ENCODE measurements at places on chromosomes 7 and 10.

DNA sequence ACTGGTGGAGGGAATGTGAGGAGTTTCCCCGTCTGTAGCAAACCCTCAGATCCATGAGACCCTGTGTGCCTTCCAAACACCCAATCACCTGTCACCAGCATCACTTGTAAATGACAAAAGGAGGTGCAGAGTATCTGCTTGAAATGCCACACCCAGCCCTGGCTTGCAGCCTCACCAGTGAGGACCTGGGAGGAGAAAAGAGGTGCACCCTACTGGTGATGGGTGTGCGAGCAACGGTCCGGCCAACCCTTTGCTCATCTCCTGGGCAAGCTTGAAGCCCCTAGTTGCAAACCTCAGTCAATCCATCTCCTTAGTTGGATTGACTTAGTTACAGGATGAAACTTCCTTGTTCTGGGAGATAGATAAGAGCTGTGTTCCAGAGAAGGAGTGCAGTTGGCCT is 62.4 kb upstream of the WAPL start:
- DNase-seq = no peak

GRCh38 chr10:83625831-83626360 is 513.4 kb upstream of the GHITM start:
- DNase-seq = no peak

DNA sequence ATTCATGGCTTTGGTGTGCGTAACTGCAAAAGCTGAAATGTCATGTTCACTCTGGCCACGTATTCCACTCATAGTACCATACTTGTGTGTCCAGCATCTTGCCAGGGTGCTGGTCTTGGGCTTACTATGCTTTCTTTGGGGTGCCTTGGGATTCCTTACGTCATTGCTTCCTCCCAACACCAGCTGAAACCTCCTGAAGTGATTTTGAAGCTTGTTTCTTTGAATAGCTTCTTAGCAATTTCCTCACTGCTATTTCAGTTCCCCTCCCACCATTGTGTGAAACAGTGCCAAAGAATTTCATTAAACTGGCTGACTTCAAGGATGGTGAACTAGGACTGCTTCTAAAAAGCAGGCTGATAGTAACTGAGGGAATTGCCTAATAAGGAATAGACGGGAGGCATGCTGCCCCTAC is 36.9 kb downstream of the ENTPD1 start:
- no peak for DNase-seq

GRCh38 chr10:27388761-27389399 is 115.2 kb upstream of the RAB18 start:
- no peak for DNase-seq

DNA sequence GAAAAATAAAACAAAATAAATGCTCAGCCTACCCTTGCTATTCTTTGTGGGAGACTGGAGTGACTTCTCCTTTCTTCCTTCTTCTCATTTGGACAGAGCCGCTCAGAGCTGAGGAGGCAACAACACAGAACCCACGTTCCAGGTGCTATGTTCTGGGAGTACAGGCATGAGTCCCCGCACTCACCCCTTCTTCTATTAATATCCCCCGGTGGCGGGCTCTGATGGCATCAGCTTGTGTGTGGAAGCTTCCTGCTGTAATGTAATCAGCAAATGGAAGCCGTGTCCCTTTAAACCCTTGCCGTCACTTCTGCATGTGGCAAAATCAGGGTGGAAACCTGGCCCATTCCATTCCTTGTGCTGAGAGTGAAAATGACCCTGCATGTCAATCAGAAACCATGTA is 116.9 kb upstream of the ADARB2 start:
- no peak for DNase-seq

GRCh38 chr7:7264306-7265040 is 82.1 kb downstream of the C1GALT1 start:
- DNase-seq = no peak

DNA sequence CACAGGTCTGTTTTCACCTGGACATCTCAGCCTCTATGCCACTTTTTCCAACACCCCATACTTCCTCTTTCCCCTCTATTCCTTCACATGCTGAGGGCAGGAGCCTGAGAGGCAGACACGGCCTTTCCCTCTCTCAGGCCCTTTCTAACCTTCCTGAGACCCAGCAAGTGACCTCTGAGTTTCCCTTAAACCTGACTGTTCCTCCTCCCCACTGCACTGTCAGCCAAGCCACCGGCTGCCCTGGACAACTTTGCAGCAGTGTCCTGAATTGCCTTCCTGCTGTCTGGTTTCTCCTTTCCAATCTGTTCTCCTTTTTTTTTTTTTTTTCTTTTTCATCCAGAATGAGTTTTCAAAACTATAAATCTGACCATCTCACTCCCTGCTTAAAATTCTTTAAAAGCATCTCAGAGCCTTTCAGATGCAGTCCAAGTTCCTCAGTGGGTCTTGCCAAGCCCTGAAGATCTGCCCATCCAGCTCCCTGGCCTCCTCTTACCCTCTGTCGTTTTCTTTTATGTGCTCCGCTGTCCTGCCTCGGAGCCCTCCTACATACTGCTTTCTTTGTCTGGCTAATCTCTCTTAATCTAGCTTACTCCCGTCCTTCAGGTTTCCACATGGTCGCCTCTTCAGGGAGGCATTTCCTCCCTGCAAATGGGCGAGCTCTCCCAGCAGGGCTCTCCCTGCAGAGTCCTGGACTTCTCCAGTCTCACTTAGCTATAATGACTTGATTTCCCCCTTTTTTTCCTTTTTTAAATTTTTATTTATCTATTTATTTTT is 30.5 kb downstream of the SLC13A4 start:
- DNase-seq = no peak

GRCh38 chr10:78436706-78437406 is 403.2 kb downstream of the RPS24 start:
- no peak for DNase-seq

GRCh38 chr10:121678631-121679174 is 80.5 kb upstream of the FGFR2 start:
- no peak for DNase-seq

DNA sequence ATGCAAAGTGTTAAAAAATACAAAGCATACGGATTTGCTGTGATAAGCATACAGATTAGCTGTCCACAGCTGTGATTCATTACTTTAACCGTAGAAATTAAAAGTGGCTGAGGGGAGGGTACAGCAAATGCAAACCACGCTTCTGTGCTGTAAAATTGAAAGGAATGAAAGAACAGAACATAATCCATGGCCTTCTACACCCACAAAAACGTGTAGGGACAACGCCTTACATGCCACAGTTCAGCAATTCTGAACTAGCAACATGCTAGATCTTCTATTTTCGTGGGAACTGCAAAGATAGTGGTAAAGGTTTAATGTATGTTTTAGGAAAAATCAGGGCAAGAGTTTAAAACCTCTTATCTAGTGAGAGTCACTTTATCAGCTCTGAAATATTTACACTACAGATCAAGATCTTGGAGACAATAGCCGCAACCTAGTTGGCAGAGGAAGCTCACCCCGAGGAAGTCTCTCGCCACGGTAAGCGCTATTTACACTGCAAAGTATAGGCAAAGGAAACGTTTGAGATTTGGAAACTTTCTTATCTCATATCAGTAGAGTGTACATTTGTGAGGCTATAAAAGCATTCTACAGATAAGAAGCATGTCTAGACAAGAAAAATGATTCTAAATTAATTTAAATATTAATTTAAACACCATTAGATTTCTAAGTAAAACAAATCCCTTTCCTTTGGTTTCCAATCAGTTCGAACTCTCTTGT is 193.6 kb downstream of the MLLT10 start:
- DNase-seq = no peak
